Heart right ventricle (tissue), 16 donors: ENCODE measurements at places on chromosomes 5 and 9. TPM values are rescaled to one million over a fixed set of nuclear protein-coding genes. Genes with fewer than 3 reads are reported as not detected.

GRCh38 chr5:30832519-30832918, 361.0 kb upstream of the CDH6 start:
- DNase-seq = peak; percentile 46

DNA sequence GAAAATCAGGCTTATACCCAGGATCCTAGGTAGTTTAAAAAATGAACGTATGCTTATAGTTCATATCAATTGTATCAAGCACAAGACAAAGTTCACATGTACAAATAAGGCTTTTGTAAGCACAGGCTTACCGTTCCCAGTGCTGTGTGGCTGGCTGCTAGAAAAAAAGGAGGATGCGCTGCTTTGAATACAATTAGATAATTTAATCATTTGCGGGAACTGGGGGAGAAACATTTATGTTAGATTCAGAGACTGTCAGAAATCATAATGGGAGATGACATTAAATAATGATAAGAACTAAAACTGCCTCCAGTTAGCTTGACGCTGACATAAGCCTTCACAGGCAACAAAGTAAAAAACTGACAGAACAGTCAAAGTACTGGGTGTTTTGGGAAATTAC, 93.2 kb downstream of the FNBP1 start:
- no peak for DNase-seq

DNA sequence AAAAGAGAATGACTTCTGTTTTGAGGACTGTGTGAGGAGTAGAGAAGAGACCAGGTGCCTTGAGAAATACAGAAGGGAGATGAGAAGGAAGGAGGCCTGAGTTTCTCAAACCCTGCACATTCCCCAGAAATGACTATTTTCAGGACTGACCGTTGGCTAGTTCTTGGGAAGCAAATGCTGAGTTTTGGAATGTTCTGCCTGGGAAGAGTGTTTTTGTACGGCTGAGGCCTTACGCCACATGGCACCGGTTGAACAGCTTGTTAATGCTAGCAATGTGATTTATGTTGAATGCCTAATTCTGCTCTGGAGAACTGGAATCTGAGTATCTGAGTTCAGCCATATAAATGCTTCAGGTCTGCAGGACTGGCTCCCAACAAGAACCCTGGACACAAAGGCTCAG, 152.7 kb upstream of the ADAMTS16 start:
- no peak for DNase-seq

RMI1 gene
- polyA plus RNA-seq = 2.6 TPM

FRMPD1 gene
- 0.22 TPM for polyA plus RNA-seq

GRCh38 chr9:87075537-87075936, 128.2 kb upstream of the GAS1 start:
- DNase-seq = no peak

GRCh38 chr9:72489986-72490385, 31.4 kb upstream of the TMC1 start:
- DNase-seq = no peak

GRCh38 chr9:121992571-121993212, 100.4 kb downstream of the TTLL11 start:
- peak; percentile 67 for DNase-seq

- no peak for DNase-seq
Measured at GRCh38 chr5:172849606-172850453, 15.8 kb downstream of the ERGIC1 start.

DNA sequence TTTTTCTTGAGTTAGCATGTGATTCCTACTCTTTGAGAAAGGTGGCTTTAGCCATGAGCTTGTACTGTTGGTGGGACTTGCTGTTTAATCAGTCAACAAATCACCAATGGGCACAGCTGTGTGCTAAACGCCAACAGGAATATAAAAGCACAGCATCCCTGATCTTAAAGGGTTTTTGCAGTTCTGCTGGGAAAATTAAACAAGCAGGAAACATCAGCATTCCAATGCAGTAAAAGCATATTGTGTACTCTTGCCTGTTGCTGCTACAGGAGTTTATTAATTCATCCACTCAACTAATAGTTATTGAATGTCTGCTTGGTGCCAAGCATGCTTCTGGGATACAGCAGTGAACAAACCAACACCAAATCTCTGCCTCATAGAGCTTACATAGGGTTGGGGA, 27.4 kb upstream of the F2RL1 start:
- DNase-seq = no peak

- no peak for DNase-seq
Measured at GRCh38 chr5:1027631-1028441, 19.2 kb downstream of the NKD2 start.

- no peak for DNase-seq
Measured at GRCh38 chr9:95425910-95426551, 90.7 kb downstream of the PTCH1 start.

HSPA5 gene
- 50.6 TPM for polyA plus RNA-seq

DNA sequence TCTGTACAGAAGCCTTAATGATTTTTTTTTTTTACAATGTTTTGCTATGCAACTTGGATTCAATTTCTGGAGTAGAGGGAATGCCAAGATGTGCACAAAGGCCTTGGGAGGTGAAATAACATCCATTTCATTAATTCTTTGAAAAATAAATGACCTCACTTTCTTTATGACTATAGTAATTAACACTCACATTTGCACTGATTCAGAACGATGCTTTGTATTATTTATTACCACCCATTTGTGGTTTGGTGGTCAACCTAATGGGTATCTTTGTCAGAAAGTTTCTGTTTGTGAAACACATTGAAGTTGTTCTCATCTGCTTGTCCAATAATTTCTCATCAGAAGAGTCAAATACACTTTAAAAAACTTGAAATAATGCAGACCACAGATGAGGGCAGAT, 169.3 kb downstream of the NTRK2 start:
- no peak for DNase-seq
